ENCODE measurements at places on chromosomes 2 and 18. TPM values are rescaled to one million over a fixed set of nuclear protein-coding genes. Genes with fewer than 3 reads are reported as not detected.
A peak's percentile ranks its signal among the peaks of the same experiment; 100 is the strongest.

Gene MYOM1
- total RNA-seq, result 1.3 TPM

Gene PDCD1
- total RNA-seq, result 1.6 TPM

Gene LOXHD1
- not detected for total RNA-seq

Gene PLGLB2
- total RNA-seq, result 5.4 TPM

Gene TUBA3E
- total RNA-seq, result not detected

DNA sequence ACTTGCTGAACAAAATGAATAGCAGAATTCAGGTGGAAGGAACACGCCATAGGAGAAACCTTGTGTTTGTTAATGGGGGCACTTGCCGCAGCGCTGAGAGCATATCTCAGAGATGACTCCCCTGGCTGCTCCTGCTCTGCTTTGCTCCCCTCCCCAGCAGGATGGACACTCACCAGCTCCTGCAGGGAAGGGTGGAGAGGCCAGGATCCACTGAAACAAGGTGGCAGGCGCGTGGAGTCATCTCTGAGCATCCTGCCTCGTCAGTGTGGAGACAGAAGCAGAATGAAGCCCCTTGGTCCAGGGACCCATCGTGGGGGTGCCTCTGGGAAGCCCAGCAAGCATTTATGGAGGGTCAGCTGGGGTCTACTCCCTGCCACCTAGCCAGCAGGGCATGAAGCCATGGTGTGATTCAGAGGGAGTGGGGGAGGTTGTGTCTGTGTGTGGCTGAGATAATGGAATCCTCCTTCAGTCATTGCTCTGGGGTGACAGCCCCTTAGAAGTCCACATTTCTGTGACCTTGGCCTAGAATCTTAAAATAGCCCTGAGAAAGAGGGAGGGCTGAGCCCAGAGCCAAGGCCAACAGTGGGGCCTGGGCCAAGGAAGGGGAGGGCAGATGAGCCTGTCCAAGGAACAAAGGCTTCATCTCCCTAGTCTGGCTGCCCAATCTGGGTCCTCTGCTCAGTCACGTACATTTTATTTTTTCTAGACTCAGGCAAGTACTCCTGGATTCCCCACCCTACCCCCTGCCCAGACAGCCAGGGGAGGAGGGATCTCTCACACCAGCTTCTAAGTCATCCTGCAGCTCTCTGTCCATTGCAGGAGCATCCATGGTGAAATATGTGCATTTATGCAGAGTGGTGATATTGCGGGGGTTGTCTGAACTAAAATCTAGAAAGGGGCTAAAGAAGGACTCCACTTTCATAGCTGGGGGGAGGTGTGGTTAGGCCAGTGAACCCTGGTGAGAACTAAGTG, 215.4 kb downstream of the ZBTB7C start:
- H3K4me3 ChIP-seq, result no peak overlapping the region
- no peak overlapping the region for H3K27ac ChIP-seq
- peaks cover 5% of the 10 kb centered on the region for H3K4me1 ChIP-seq
- H3K27me3 ChIP-seq, result no peaks in the 10 kb centered on the region

- H3K36me3 ChIP-seq, result no peaks in the 10 kb centered on the region
- no peak overlapping the region for H3K27ac ChIP-seq
- DNase-seq, result no peak
- H3K4me1 ChIP-seq, result no peaks in the 10 kb centered on the region
- no peak overlapping the region for H3K4me3 ChIP-seq
Measured at GRCh38 chr2:2880938-2881337, 496.7 kb downstream of the EIPR1 start.

DNA sequence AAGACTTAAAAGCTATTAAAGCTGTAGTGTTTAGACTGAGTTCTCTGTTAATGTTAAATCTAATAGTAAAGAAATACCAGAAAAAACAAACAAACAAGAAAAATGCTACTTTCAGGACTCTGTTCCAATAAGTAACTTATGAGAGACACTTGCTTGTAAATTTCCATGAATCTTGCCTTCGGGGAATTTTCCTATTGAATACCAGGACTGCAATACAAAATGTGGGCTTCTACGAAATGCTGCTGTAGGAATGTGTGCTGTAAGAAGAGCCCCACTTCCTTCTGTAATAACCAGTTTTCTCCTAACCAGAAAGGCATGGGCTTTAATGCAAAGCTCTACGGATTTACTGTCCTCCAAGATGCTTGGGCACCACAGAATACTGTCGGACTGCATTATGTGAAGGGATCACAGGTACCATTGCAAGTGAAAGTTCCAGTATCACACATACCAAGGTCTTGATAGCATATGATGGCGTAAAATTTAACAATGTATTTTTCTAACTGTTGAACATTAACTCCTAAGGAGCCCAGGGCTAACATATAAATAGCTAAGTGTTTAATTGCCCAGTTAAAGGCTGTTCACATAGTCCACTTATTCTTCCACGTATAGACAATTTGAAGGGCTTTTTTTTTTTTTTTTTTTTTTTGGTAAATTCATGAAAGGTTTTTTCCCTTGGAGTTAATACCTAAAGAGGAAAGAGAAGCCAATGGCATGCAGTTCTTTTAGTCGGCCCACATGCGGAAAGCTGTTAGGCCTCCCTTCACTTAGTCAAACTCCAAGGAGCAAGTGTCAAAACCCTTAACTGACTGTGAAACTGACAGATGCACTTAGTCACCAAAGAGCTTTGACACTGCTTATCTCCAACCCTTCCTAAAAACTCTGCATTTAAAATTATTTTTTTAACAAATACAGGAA, 564.0 kb upstream of the POU3F3 start:
- no peaks in the 10 kb centered on the region for H3K36me3 ChIP-seq
- H3K4me1 ChIP-seq, result no peaks in the 10 kb centered on the region
- no peaks in the 10 kb centered on the region for H3K27me3 ChIP-seq
- no peak overlapping the region for H3K4me3 ChIP-seq
- DNase-seq, result no peak

GRCh38 chr2:119112230-119112629, 46.3 kb downstream of the C1QL2 start:
- H3K27ac ChIP-seq, result no peak overlapping the region
- H3K36me3 ChIP-seq, result no peaks in the 10 kb centered on the region
- DNase-seq, result no peak
- H3K27me3 ChIP-seq, result no peaks in the 10 kb centered on the region

GRCh38 chr2:149692961-149693396, 105.4 kb upstream of the MMADHC start:
- no peaks in the 10 kb centered on the region for H3K4me1 ChIP-seq
- H3K27ac ChIP-seq, result no peak overlapping the region
- no peaks in the 10 kb centered on the region for H3K27me3 ChIP-seq
- no peak overlapping the region for H3K4me3 ChIP-seq

DNA sequence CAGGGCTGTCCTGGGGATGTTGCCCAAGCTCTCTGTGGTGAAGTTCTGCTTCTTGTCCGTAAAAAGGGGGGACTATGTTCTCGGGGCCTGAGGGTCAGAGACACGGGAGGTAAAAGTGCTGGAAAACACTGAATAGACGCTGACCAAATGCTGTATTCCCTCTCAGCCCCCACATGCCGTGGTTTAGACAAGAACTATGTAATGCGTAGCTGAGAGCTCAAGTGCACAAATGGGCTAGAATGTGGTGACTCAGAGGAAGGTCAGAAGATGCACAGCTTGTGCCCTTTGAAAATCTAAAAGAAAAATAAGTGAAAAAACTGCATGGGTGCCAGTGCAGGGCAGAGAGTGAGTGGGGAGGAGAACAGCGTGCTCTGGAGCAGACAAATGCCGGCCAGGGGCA, 80.3 kb upstream of the MAP4K4 start:
- H3K4me1 ChIP-seq, result no peaks in the 10 kb centered on the region
- H3K27ac ChIP-seq, result no peak overlapping the region
- no peaks in the 10 kb centered on the region for H3K27me3 ChIP-seq
- no peak overlapping the region for H3K4me3 ChIP-seq
- H3K36me3 ChIP-seq, result no peaks in the 10 kb centered on the region

DNA sequence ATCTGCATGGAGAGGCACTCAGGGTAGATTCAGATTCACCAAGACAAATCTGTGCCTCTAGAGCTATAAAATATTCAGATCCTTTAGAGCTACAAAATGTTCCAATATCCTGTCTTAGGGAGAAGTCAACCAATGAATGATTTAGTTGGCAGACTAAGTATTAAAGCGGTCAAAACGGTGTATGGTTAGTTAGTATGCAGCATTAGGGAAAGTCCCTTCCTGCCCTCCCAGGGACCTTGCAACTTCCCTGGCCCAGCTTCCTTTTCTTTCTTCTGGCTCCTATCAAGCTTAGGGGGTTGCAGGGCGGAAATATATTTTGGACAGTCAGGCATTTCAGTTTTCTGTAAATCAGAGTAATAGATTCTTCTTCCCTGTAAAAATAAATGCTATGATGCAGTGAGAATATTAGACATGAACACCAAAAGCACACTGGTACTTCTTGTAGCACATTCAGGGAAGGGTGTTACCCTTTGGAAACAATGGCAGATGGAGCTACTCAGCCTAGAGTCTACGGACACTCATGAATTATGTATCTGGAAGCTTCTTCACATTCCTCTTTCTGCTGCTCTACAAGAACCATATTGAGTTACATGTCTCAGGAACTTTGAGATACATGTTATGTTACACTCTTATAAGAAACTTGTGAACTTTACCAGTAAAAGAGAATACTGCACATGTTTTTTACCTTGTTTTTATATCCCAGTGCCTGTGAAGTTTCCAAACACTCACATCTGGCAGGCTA, 45.7 kb downstream of the CCDC93 start:
- no peaks in the 10 kb centered on the region for H3K27me3 ChIP-seq
- no peaks in the 10 kb centered on the region for H3K4me1 ChIP-seq
- no peak overlapping the region for H3K4me3 ChIP-seq
- peaks cover 60% of the 10 kb centered on the region for H3K36me3 ChIP-seq
- H3K27ac ChIP-seq, result no peak overlapping the region
- no peak for DNase-seq

DNA sequence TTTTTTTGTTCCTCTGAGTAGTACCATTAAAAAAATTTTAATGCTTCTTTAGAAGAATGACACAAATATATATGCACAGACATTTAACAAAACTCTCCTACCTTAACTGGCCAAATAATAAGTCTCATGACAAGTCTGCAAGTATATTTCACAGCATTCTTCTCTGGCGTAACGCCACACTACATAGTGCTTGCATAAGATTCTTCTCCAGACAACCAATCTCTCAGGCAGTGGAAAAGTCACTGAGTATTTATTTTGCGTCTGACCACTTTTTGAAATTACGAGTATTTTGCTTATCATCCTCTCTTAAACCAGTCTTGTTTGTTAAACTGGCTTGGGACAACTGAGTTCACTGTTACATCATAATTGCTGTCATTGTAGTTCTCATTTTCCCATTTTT, 749.2 kb downstream of the ADCYAP1 start:
- H3K27me3 ChIP-seq, result no peaks in the 10 kb centered on the region
- H3K36me3 ChIP-seq, result no peaks in the 10 kb centered on the region
- DNase-seq, result no peak
- no peak overlapping the region for H3K27ac ChIP-seq

DNA sequence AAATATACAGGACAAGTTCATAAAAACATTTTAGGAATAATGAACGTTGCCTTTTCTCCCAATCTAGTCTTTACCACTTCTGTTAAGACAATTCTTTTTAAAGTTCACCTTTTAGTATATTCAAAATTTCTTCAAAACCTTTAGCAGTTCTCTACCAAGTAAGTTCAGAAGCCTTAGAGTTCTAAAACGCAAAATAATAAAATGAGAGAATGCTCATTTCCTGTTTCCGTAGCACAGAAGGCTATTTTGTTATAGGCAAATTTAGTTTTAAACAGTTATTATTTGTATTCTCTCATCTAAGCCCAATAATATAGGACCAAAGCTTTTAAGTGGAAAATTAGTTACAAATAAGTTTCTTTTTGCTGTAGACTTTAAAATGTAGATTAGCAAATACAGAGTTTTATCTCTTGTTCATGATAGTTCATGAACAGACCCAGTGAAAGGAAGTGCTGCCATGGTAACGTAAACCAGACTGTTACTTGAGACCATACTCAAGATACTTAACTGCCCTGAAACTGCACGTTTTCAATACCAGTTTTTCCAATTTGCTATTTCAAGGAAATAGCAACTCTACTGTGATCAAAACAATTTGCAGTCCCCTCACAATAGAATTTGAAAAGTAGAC, 173.1 kb upstream of the STON1 start:
- peak; percentile 15 for DNase-seq
- no peak overlapping the region for H3K4me3 ChIP-seq
- peaks cover 7% of the 10 kb centered on the region for H3K4me1 ChIP-seq
- H3K27me3 ChIP-seq, result no peaks in the 10 kb centered on the region
- H3K36me3 ChIP-seq, result no peaks in the 10 kb centered on the region

- H3K27me3 ChIP-seq, result no peaks in the 10 kb centered on the region
- DNase-seq, result no peak
- H3K36me3 ChIP-seq, result no peaks in the 10 kb centered on the region
- no peak overlapping the region for H3K27ac ChIP-seq
- H3K4me1 ChIP-seq, result no peaks in the 10 kb centered on the region
- H3K4me3 ChIP-seq, result no peak overlapping the region
Measured at GRCh38 chr2:150591496-150592285, 104.2 kb upstream of the RND3 start.

GRCh38 chr2:235763816-235764215, 270.0 kb downstream of the AGAP1 start:
- no peak overlapping the region for H3K4me3 ChIP-seq
- DNase-seq, result no peak
- H3K27ac ChIP-seq, result no peak overlapping the region
- no peaks in the 10 kb centered on the region for H3K4me1 ChIP-seq
- no peaks in the 10 kb centered on the region for H3K36me3 ChIP-seq

- H3K27ac ChIP-seq, result no peak overlapping the region
- no peaks in the 10 kb centered on the region for H3K4me1 ChIP-seq
- H3K4me3 ChIP-seq, result no peak overlapping the region
Measured at GRCh38 chr18:70028734-70029133, 81.1 kb upstream of the CD226 start.

DNA sequence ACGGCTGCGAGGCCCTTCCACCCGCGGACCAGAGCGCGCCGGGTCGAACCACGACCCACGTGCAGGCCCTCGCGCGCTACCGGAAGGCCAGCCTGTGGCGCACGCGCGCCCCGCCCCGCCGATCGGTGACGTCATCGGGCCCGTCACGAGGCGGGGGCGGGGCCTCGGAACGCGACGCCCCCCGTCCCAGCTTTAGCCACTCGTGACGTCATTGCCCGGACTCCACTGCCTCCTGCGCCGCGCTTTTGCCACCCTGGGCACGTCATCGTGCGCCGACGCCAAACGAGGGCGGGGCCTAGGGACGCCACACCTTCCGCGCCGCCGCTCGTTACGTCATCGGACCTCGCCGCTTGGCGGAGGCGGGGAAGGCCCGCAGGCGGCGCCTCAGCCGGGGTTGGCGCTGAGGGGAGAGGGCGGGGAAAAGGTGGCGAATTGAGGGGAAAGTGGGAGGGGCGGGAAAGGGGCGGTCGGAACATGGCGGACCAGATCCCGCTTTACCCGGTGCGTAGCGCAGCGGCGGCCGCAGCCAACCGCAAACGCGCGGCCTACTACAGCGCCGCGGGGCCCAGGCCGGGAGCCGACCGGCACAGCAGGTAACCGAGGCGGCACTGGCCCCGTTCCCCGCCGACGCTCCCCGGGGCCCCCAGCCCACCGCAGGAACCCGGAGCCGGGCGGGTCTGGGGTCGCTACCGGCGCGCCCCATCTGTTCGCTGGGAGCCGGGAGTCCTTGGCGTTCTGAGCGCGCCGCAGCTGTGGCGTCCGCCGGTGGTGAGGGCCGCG, at the start of gene ATP9B:
Gene ATP9B (plus strand): TSS at position 458 of the 780 bp plus-strand sequence. CDS start 17 bp downstream, at position 475.
- no peaks in the 10 kb centered on the region for H3K4me1 ChIP-seq
- H3K36me3 ChIP-seq, result no peaks in the 10 kb centered on the region
- peak; percentile 95 for DNase-seq
- peak within 1 kb of the TSS; percentile 96 for H3K27ac ChIP-seq

All from Peyer's patch (tissue), 4 donors.